ENCODE measurements at places on chromosomes 1 and 21.

- no peak for DNase-seq
Observed at GRCh38 chr1:46612937-46613660, 3.5 kb downstream of the MOB3C start.

DNA sequence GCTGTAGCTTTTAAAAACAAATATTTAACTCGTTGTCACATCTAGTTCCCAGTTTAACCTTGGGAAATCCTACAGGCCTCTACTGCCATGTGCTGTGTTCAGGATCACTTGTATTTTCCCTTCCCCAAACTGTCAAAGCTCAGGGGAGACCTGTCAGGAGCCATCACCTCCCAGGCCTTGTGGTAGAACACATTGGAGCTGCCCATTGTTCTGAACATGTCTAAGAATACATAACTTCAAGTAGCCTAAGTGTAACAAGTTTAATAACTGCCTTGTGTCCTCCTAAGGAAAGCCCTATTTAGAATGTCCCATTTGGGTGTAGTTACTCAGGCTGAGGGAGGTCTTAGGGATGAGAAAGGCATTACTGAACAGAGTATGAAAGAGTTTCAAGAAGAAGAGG lies 28.6 kb upstream of the PIGC start:
- DNase-seq = no peak

GRCh38 chr1:5484451-5485165 lies 507.6 kb downstream of the NPHP4 start:
- no peak for DNase-seq

DNA sequence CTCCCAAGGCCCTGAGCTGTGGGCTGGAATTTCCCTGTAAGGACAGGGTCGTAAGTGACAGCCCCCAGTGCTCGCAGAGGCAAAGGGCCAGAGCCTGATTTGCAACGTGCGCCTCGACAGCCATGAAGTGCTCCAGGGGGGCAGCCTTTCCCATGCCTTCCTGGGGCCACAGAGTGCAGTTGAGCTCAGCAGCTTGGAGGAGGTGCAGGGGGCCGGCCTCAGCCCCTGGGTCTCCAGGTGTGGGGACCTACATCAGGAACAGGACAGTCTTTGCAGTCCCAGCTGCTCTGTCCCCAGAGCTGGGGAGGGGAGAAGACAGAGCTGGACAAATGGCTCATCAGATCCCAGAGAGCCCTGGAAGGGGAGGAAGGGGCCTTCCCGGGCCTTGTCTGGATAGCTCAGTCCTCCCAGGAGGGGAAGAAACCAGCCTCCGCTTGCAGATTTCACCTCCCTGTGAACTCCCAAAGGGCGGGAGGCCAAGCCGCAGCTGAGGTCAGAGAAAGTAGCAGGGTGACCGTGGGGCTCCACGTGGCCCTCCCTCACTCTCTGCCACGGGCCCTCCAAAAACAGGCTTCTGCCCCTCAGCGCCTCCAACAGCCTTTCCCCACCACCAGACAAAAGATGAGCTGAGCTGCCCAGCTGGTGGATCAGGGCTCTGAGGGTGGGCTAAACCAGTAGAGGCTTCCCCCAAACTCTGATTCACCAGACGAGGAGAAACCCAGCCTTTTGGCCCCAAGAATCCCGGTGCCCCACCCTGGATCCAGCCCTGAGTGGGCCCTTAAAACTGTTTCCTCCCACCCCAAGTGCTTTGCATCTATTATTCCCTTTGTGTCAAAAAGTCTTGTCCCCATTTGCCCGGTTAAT lies 76.5 kb downstream of the DHRS3 start:
- no peak for DNase-seq

GRCh38 chr1:183632964-183633363 lies 2.6 kb downstream of the ARPC5 start:
- DNase-seq = no peak

- DNase-seq = no peak
Observed at GRCh38 chr1:216448011-216448510, 24.8 kb upstream of the USH2A start.

GRCh38 chr1:151368393-151369301 lies 3.9 kb downstream of the SELENBP1 start:
- DNase-seq = no peak

GRCh38 chr1:68314151-68314780 lies 81.9 kb upstream of the WLS start:
- DNase-seq = no peak

DNA sequence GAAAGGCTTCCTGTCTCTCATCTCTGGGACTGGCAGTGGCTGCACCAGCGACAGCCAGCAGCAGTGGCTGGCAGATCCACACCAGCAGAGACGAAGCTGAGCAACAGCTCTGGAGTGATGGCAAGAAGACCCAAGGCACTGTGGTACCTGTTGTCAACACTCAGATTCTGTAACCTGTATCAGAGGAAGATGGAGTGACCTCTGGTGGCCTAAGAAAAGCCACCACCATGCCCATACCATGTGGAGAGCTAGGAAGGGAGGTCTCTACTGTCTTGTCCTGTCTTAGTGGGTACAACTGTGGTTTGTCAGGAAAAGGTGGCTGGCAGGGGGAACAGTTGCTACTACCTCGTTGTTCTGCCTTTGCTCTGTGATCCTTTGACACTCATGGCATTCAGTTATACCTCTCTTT lies 22.5 kb upstream of the RHBDL2 start:
- no peak for DNase-seq

DNA sequence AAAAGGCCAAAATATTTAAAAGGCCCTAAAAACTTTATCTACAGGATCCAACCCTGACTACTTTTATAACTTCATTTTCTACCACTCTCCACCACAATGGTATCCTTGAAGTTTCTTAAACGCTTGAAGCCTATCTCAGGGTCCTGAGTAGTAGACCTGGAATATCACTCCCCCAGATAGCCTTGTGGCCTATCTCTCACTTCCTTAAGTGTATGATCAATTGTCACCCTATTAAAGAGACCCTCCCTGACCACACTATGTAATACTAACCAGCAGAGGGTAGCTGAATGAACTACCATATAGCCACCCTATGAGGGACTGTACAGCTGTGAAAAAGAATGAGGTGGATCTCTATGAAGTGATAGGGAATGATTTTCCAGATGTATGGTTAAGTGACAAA lies 5.6 kb downstream of the CD58 start:
- DNase-seq = no peak
